ENCODE measurements at places on chromosomes 3 and 15.

- no peak for DNase-seq
Observed at GRCh38 chr15:69934607-69935006, 163.1 kb downstream of the TLE3 start.

DNA sequence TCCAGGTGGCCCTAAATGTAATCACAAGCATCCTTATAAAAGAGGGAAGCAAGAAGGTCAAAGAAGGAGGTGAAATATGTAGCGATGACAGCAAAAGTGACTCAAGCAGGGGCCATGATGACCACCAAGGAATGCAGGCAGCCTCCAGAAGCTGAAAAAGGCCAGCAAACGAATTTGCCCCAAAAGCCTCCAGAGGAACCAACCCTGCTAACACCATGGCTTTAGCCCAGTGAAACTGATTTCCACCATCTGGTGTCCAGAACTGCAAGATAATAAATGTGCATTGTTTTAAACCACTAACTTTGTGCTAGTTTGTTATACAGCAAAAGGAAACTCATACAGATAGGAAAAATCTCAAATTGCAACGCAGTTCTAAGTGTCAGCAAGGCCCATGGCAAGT lies 23.0 kb upstream of the RBSN start:
- DNase-seq, result no peak

DNA sequence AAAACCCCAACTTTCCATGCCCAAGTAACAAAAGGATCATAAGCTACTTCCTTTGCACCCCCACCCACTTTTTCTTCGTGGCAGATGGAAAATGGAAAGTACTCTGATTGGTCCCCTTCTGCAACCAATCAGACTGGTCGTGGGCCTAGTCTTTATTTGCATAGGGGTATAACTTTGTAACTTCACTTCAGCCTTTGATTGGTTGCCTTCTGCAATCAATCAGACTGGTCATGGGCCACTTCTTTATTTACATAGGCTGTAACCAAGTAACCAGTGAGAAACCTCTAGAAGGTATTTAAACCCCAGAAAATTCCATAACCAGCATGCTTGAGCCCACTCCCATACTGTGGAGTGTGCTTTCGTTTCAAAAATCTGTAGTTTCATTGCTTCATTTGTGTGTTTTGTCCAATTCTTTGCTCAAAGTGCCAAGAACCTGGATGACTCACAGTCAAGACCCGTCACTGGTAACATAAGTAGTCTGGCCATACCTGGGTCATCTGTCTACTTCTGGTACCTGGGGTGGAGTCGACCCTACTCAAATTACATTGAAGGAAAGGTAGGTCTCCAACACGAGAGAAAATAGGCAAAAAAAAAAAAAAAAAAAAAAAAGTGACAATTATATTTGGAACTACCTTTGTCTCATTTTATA lies 41.9 kb downstream of the CMTM8 start:
- no peak for DNase-seq

- DNase-seq, result no peak
Observed at GRCh38 chr15:31435912-31436628, 109.4 kb downstream of the KLF13 start.

DNA sequence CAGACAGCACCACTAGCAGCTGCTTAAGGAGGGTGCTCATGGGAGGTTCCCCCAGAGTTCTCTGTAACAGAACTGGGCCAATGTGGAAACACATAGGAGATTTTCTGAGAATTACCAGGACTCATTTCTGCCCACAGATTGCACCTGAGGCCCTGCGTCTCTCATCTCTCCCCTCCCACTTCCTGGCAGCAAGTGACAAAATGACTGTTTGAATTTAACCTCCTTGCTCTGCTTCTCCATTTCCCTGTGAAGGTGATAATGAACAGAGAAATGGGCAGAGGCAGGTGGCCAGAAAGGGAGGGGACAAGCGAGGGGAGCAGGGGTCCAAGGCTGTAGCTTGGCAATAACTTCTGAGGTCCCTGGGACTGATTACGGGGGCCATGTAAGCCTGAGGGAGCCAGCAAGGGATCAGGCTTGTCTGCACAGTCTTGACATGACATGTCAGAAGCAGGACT lies 8.0 kb downstream of the EPHB1 start:
- no peak for DNase-seq

DNA sequence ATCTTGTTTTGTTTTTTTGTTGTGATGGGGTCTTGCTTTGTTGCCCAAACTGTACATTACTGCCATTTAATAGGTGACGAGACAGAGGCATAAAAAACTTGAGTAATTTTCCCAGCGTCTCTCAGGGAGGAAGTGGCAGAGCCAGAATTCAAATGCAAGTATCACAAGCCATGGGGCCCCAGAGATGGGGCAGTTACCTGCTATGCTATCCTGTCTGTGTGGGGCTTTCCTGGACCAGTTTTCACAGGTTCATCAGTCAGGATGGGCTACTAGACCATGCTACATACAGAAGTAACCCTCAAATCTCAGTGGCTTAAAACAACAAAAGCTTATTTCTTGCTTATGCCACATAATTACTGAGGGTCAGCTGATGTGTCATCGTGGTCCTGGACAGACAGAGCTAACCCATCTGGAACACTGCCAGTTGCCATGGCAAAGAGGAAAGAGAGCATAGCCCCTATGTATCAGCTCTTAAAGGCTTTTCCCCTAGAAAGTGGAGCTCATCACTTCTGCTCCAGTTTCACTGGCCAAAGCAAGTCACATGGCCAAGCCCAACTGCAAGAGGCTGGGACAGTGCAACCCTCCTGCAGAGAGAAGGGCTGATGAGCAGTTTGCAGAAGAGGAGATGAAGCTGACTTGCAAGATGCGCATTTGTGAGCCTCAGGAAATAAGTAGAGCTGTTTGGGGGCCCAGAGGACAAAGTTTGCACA lies 31.7 kb upstream of the SYNM start:
- no peak for DNase-seq

Measured in activated CD4-positive, alpha-beta T cell treated with anti-CD3 and anti-CD28 coated beads for 1 hour (primary cell).